ENCODE measurements at places on chromosomes 7 and 10.

- DNase-seq: no peak
These were observed 61.9 kb downstream of the SEM1 start for GRCh38 chr7:96647733-96648132.

GRCh38 chr7:36563706-36564327 is 160.5 kb downstream of the AOAH start:
- DNase-seq: no peak

GRCh38 chr10:43315535-43316207 is 48.8 kb upstream of the RASGEF1A start:
- DNase-seq: no peak

GRCh38 chr7:4740796-4741195 is 34.6 kb upstream of the AP5Z1 start:
- no peak for DNase-seq

- DNase-seq: peak; percentile 68
These were observed 3.6 kb downstream of the ZSCAN21 start for GRCh38 chr7:100053215-100053614.

DNA sequence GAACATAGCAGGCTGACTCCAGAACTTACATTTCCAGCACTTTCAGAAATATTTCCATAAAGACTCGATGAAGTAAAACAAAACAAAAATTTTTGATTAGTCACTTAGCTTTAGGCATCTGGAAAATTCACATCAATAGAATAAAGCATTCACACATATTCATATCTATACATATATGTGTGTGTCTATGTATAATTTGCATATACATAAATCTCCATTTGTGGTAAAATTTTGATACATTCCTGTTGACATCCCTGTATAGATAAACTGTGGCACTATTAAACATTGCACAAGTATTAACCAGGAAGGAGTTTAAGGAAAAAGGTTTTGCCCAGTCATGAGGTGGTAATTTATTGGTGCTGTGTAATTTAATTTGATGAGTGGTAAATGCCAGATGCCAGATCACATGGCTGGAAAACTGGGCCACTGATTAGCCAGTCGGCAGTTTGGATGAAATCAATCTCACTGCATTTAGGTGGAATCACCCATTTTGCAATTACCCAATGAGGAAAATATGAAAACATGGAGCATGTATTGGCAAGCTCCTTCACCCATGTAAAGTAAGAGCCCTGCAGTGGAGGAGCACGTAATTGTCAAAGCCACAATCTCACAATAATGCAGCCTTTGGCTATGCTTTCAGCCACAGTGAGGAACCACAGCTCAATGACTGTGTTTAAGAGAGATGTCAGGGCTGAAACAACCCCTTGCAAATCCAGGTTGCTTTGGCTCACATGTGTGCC is 294.6 kb downstream of the RNLS start:
- no peak for DNase-seq

DNA sequence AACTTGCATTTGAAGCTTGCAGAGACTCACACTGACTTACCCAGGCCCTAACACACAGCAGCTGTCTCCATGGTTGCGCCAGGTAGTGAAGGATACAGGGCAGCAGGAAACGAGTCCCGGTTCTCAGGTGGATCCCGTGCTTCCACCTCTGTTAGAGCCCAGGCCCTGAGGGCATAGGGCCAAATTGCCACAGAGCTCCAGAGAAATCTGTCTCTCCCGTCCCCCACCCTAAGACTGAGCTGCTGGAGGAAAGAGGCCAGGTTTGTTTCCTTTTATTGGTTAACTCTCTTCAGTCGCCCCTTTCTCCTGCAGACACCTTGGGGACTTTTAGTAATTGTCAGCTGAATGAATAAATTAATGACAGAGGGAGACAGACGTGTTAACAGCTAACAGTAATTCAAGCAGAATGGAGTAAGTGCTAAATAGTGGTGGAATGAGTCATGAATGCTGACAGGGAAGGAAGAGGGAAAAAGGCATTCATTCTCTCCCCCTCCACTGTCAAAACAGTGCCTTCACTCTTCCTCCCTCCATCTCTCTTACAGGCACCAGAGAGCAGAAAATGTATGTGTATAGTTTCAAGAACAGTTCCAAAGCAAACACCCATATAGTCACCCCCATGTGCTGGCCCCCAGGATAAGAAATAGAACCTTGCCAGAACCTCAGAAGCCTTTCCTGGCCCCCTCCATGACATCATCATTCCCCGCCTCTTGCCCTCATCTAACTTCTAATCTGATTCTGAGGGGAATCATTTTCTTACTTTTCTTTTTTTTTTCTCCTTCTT is 16.8 kb upstream of the DLG5 start:
- no peak for DNase-seq

- DNase-seq: no peak
These were observed 81.4 kb upstream of the ATP6V0A4 start for GRCh38 chr7:138879356-138879755.

- DNase-seq: no peak
These were observed 258.5 kb upstream of the FERD3L start for GRCh38 chr7:19403691-19404090.

DNA sequence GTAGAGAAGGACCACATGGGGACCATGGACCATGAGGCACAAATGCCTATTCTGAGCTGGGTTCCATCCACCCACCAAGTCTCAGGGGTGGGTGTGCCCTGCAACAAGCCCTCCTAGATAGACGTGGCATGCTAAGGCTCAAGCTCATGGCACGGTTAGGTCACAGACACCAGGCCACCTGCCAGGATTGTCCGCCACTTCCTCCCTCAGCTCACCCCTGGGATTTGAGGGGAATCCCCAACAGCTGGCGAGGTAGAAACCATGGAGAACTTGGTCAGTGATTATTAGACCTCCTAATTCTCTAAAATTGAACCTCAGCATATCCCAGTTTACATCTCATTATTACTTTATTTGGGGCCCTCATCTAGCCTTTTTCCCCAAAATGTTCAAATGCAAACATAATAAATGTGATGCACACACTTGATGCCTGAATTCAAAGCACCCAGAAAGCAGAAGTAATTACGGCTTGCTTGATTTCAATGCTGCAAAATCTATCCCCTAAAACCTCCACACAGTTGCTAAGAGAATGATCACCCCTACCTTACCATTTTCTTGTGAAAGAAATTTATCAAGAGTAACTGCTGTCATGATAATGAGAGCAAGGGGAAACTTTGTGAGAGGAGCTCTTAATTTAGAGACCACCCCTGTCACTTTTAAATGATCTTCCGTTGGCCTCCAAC is 366.6 kb upstream of the PFKP start:
- DNase-seq: no peak

DNA sequence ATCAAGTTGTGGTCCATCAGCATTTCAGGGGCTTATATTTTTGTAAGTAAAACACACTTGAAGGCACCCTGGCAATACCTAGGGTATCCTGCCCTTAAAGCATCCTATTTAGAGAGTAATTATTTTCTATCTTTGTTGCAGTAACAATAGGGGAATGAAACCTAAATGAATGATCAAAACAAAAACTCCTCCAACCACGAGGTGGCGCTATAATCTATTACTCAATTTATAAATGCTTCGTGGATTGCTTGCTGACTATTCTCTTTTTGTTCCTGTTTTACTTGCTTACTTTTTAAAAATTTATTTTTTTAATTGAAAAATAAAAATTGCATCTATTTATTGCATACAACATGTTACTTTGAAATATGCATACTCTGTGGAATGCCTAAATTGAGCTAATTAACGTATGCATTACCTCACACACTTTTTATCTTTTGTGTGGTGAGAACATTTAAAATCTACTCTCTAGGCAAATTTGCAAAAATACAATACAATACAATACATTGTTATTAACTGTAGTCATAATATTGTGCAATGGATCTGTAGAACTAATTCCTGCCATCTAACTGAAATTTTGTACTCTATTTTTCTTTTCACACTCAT is 147.7 kb upstream of the BMPER start:
- DNase-seq: peak; percentile 38

DNA sequence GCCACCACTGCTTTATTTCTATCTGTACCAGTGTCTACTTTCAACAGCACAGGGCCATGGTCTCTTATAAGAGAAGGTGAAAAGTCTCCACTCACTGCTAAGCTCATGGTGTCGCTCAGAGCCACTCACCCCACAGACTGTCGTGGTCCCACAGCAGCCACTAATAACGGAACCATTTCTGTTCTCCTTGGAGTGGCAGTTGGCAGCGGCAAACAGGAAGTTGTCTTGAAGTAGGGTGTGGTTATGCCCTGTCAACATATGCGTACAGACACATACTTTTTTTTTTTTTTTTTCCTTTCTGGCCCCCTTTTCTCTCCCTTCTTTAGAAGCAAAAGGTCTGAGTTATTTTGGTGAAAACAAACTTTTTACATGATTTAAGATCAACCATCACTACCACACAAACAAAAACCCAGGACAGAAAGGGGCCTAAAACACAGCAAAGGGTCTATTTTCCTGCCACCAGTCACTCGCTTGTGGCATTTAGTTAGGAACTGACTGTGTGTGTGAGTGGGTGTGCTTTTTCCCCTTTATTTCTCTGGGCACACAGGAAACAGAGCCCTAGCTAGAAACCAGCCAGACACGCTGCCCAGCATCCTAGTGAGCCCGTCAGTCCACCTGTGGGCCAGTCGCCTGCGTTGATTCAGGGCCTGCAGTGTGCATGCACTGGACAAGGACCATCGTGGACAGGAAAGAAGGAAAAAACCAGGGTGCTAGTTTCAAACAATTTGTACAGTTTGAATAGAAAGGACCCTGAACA is 96.7 kb upstream of the EFCAB10 start:
- no peak for DNase-seq

- DNase-seq: no peak
These were observed 5.3 kb downstream of the PTF1A start for GRCh38 chr10:23197416-23197861.

DNA sequence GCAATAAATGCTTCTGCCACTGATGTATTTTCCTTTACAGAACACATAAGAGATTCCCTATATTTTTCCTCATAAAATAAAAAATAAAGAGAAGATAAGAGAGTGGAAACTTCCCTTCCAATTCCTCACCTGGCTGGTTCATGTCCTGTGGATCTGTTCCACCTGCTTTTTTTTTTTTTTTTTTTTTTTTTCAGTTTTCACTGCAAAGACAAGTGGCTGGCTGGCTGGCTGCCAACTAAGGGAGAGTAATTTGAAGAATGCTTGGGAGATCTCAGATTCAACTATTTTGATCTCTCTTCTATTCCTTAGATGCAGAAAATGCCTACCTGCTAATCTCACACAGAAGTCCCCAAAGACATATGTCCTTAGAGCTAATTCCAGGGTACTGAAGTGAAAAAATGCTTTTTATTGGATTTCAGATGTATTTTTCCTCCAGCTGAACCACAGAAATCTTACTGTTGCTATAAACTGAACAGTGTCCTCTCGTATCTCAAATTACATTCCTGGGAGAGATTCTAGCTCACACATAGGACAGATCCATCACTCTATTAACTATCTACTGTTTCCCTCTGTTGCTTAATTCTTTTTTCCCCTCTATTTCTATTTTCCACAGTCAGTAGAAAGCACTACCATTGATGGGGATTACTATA is 120.8 kb downstream of the NRCAM start:
- peak; percentile 71 for DNase-seq

- DNase-seq: no peak
These were observed 50.4 kb downstream of the TSPAN15 start for GRCh38 chr10:69501657-69502056.

DNA sequence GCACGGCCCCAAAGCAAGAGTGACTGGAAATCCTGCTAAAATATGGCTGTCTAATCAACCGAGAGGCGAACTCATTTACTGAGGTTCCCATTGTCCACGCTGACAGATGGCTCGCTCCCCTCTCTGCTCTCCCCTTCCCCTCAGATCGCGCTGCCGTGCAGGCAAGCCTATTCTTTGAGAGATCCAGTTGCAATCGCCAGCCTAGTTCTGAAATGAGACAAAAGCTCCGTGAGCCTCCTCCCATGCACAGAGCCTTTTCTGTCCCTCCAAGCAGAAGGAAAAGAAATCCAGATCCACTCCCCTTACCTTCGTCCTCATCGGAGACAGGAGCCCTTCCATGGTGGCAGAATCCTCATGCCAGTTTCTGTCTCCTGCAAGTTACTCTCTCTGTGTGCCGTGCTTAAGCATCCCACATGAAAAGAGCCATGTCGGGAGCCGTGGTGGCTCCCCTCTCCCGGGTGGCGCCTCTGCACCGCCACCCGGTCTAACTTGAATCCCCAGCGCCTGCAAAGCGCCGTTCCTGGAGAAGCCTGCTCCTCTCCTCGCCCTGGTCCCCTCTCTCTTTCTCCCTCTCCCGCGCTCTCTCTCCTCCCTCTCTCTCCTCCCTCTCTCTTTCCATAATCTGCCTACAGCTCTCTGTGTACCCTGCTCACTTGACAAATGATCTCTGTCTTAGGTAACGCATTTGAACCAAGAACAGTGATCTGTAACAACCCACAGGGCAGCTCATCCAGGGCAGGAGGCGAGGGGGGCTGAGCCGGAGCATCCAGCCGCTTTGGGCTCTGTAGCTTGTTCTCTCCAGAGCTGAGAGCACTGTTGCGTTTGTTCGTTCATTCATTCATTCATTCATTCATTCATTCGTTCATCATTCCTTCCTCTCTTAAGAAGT is 156.8 kb downstream of the FRMD4A start:
- peak; percentile 10 for DNase-seq

DNA sequence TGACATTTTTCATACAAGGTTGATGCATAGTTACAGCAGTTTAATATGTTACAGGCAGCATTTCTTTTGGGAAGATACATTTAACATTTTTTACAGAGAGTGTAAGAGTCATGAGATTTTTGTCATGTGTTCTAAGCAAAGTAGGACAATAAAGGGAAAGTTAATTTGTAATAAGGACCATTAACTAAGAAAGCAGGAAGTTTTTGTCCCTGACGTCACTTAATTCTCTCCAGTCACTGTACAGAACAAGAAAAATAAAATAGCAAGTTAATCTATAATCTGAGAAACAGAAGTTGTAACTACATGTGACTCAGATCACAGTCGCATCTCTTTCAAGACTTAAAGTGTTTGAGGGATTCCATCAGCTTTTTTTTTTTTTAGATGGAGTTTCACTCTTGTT is 49.5 kb upstream of the CAPZA2 start:
- DNase-seq: no peak

GRCh38 chr10:43340619-43341018 is 30.8 kb upstream of the FXYD4 start:
- no peak for DNase-seq

DNA sequence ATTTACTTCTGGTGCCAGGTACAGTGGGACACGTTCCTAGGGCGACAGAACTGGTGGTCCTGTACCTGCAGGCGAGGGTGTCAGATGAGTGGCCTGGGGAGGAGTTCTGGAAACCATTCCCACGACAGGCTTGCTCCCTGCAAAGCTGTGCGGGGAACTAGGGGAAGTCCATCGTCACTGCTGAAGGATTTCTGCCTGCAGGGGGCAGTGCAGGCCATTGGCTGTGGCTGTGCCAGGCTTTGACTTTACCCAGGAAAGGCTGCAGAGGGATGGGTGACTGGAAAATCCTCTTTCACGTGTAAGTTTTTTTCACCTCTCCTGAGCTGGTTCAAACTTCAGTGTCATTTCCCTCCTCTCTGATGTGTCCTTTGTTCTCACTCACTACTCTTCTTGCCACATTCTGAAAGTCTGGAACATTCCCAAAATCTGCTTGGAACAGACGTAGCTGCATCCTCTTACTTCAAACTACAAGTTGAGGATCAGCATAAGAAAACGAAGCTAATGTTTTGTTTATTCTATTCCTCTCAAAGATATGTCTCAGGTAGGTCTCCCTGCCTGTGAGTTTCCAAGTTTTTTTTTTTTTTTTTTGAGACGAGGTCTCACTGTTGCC is 126.5 kb downstream of the SH2D4B start:
- DNase-seq: no peak

All from NCI-H1417 treated with DMSO at 0.1 percent for 48 hours (cell line).